ENCODE measurements at places on chromosomes 6 and 20.

DNA sequence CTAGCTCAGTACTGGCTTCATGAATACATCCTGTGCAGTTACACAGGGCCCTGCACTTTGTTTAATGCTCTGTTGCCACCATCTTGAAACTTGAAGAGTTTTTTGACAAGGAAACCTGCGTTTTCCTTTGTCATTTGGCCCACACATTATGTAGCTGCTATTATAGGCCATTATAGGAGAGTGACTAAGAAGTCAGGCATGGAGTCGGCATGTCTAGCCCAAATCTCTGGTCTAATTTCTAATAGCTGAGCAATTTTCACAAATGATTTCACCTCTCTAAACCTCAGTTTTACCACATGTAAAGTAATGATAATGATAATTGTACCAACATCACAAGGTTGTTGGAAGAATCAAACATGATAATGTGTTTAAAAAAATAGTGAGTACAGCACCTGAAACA is 67.1 kb upstream of the MYLIP start:
- DNase-seq, result no peak

DNA sequence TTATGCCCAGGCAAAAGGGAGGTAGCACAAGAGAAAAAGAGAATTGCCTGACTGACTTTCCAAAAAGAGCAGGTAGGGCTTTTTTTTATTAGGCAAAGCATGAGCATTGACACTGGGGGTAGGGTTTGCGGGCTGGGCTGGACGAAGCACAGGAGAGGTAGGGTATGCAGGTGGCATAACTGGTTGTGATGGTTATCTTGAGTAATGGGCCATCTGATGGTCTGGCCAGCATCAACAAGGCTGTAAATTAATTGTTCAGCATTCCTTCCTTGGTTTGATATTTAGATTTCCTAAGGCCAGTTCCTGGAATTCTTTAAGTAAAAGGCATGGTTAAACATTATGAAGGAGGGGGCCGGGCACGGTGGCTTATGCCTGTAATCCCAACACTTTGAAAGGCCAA is 13.9 kb upstream of the BFSP1 start:
- peak; percentile 49 for DNase-seq

DNA sequence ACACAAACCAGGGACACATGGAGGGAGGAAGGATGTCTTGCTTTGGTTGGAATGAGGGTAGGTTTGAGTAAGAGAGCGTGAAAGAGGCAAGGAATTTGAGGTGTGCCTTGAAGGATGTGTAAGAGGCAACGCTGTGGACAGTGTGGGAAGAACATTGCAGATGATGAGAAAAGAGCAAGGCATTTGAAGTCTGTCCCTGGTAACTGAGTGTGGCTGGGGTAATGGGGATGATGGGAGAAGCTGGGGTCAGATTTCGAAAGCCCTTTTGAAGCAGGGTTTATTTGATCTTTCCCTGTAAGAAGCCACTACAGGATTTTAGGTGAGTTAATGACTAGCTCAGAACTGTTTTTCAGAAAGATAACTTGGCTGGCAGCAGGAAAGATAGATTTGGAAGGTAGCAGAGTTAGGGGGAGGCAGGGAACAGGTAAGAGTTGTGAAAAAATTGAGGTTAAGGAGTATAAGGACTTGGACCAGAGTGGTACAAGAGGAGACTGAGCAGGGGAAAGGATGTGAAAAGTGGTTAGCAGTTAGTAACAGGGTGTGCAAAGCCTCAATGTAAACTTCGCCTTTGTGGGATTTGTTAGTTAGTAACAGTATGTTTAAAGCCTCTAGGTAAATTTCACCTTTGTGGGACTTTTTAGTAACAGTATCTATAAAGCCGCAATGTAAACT is 17.7 kb downstream of the UTRN start:
- DNase-seq, result no peak

GRCh38 chr6:44151348-44152108 is 7.1 kb upstream of the CAPN11 start:
- peak; percentile 16 for DNase-seq

DNA sequence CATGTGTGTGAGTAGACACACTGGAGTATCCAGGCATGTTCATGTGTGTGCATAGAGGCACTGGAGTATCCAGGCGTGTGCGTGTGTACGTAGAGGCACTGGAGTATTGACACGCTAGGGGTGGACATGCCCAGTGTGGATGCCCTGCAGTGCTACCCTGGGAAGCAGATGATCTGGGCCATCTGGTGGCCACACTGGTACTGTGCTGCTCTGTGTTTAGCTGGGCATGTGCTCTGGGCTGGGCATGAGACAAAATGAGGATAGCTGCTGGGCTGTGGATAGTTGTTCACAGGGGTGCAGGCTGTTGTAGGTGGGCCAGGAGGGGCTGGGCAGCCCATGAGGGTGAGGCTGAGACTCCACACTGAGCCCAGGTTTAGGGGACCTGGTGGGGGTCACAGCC is 24.0 kb upstream of the NPBWR2 start:
- DNase-seq, result no peak

DNA sequence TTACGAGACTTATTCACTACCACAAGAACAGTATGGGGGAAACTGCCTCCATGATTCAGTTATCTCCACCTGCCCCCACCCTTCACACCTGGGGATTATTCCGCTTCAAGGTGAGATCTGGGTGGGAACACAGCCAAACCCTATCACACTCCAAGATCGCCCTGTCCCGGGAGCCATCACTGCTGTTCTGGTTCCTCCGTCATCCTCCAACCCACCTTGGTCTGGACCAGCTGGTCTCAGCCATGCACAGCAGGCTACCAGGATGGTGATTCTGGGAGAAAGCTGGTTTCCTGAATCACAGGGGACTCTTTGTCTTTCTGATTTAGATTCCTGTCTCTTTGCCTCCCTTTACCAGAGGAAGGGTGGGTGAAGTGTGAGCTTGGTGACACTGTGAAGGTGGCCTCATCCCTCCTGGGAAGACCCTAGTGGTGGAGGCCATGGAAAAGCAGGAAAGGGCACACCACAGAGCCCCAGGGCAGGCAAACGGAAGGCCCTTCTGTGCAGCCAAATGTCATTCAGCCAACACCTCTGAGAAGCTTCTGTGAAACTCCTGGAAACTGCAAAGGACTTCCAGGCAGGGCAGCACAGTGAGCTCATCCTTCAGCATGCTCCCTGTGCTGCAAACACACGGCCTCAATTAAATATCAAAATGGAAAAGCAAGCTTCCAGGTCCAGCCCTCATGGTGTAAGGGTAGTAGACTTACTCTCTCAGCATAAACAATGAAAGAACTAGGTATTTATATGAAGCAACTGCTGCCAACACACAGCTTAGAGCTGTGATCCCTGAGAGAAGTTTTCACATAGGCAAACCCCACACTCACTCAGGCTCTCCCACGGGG is 169.8 kb downstream of the ANKRD60 start:
- DNase-seq, result no peak

GRCh38 chr6:43575772-43576551 is at the start of the genes POLH and XPO5:
Gene POLH (plus strand): TSS chr6:43576185. CDS start chr6:43582320, 6,135 bp downstream.
Gene XPO5 (minus strand): TSS chr6:43576038. CDS start chr6:43575864, 174 bp downstream.
- peak; percentile 78 for DNase-seq

GRCh38 chr6:1798303-1798964 is 188.7 kb downstream of the FOXC1 start:
- DNase-seq, result no peak

DNA sequence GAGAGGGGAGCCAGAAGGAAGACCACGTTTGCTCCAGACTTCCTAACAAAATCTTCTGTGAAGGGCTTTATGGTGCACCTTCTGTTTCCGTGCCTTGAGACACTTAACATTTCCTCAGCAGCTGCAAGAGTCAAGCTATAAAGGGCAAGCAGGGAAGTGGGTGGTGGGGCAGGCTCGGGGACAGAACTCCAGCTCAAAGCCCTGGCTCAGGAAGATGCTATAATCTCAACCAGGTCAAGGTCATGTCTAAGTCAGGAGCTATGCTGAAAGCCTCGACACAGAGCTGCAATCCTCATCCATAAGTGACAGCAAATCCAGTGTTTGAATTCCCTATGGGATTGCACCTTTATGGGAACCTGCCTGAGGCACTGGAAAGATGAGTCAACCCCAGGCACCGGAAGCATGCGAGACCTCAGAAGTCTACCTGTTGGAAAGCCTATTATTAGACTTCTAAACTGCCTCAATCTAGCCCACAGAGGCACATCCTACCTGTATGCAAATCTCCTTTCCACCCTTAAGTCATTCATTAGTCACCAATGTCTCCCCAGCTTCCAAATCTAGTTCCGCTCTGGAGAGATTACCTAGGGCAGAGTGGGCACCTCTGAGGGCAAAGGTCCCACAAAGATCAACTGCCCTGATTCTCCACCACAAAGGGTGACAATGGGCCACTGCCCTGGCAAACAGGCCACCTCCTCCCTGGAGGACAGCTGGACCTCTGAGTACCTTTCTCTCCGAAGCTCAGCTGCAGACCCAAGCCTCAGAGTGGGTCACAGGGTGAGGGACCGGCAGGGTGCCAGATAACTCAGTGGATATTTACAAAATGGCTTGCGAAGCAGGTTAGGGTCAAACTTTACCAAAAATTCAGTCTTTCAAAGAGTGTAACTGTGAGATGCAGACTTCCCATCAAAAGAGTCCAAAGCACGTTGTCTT is 287.0 kb downstream of the CDC5L start:
- no peak for DNase-seq

- DNase-seq, result peak; percentile 23
These were observed 12.6 kb upstream of the PIGU start for GRCh38 chr20:34689486-34689885.

DNA sequence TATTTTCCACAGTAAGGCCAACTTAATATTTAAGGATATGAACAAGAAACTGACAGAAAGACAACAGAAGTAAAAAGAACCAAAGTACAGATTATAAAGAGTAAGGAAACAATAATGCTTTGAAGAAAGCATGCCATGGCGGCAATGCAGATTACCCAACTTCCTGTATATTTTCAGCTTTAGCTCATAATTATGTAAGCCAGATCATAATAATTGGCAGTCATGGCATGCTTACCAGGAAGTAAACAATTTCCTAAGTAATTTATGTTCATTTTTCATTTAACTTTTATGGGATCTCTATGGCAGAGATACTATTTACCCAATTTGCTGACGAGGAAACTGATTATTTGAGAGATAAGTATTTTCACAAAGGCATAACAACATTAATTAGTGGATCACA is 988.7 kb downstream of the HACE1 start:
- DNase-seq, result no peak

GRCh38 chr6:81770381-81770780 is 17.9 kb upstream of the TENT5A start:
- peak; percentile 51 for DNase-seq

DNA sequence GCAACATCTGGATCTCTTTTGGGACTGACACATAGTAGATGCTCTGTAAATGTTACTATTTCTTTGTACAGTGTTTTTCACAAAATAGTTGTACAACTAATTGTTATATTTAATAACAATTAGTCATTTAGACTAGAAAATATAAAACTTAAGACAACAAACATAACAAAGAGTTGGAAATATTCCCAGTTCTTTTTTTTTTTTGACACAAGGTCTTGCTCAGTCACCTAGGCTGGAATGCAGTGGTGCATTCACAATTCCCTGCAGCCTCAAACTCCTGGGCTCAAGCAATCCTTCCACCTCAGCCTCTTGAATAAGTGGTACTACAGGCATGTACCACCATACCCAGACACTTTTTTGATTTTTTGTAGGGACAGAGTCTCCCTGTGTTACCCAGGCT is 105.8 kb downstream of the UTRN start:
- DNase-seq, result peak; percentile 53

- no peak for DNase-seq
These were observed 177.4 kb upstream of the THEMIS start for GRCh38 chr6:128078276-128078675.

DNA sequence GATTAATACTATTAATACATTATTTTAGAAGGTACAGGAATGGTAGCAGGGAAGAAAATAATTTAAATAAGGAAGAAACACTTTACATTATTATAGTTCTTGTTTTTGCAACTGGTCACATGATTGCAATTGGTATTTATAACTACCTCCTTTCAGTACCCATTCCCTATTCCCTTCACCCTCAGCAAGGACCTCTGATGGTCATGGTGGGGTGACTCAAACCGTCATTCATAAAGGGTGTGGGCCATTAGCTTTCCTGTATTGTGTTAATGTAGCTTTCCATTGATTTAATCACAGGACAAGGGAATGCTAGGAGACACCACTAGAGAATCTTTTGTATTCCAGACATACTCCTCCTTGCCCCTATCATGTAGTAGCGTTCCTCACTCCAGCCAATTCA is 47.2 kb upstream of the TMEM244 start:
- no peak for DNase-seq

DNA sequence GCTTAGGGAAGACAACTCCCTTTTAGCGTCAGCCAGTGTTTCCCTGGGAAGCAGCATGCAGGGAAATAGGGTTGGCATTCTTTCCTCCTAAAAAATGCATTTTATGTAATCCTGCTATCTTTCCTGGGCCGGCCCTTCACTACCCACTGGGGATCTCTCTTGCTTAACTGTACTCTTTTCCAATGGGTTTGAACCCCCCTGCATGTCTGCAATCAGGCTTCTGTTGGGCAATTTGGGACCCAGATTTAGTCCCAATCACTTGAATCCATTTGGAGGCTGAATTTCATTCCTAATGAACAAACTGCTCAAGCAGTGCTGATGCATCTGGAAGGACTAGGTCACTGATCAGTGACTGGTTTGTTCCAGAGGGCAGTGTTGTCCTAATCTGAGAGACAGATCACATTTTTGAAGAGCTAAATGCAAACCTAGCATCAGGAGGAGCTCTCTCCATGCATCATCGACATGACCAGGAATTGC is 152.0 kb downstream of the TSHZ2 start:
- no peak for DNase-seq

- no peak for DNase-seq
These were observed 70.4 kb downstream of the PLCB4 start for GRCh38 chr20:9139106-9139833.

GRCh38 chr6:159099961-159100360 is 55.2 kb upstream of the TAGAP start:
- DNase-seq, result no peak

DNA sequence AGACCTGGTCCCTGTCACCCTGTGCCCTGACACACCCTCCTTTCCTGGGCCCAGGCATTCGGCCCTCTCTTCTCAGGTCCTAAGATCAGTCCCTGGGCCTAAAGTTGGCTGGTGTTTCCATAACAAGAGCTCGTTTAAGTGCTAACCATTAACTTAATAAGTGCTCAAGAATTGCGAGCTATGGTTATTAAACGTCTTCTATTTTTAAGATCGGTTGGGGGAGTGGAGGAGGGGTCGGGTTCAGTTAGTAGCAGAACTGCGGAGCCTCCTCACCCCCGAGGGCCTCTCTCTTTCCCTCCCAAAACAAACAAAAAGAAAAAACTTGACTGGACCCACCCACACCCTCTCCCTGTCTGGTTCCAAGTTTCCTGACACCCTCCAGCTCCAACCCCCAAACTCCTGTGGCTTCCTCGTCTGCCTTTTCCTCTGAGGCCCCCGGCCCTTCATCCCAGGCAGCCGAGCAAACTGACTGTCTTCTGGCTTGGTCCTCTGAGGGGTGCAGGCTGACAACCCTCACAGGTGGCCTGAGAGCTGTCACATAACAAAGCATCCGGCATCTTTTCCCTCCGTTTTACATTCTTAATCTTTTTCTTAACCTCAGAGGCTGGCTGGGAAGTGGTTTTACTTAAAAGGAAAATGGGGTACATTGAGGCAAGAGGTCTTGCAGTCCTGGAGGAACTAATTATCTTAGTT is 2.0 kb downstream of the STK35 start:
- no peak for DNase-seq

GRCh38 chr20:38091441-38092216 is 58.1 kb downstream of the RPRD1B start:
- DNase-seq, result no peak

GRCh38 chr6:31308050-31308844 is 36.4 kb upstream of the HLA-C start:
- DNase-seq, result no peak

GRCh38 chr6:125213939-125214338 is 60.4 kb downstream of the TPD52L1 start:
- no peak for DNase-seq

GRCh38 chr6:52562911-52563310 is 13.9 kb downstream of the TRAM2 start:
- no peak for DNase-seq

- DNase-seq, result peak; percentile 88
These were observed 5.8 kb downstream of the C6orf132 start for GRCh38 chr6:42136508-42137193.
